HFFc6 (cell line): ENCODE measurements at places on chromosomes 11 and 22. TPM values are rescaled to one million over a fixed set of nuclear protein-coding genes. Genes with fewer than 3 reads are reported as not detected.

DNA sequence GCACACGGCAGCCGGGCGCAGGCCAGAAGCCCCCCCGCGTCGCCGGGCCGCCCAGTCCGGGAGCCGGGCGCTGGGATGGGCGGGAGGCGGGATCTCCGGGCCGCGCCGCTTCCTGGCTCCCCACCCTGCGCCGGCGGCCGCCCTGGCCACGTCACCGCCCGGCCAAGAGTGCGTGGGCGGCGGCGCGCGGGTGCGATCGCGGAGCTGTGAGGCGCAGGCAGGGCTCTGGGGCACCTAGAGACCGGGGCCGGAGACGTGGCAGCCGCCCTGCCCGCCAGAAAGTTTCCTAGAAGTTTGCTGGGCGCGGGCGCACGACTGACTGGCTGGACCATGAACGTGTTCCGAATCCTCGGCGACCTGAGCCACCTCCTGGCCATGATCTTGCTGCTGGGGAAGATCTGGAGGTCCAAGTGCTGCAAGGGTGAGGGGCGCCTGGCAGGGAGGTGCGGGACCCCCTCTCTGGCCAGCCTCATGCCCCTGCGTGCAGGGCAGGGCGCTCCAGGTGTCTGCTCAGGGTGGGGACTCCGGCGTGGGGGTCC, at the start of gene KDELR3:
KDELR3 (plus strand) TSS at position 193 of the 539 bp plus-strand sequence; CDS start at position 331, 138 bp downstream.
- no peaks in the 10 kb centered on the region for H3K36me3 ChIP-seq
- peak within 1 kb of the TSS; percentile 93 for H3K27ac ChIP-seq
- H3K4me1 ChIP-seq = peaks cover 9% of the 10 kb centered on the region
- peaks cover 9% of the 10 kb centered on the region for H3K27me3 ChIP-seq

DNA sequence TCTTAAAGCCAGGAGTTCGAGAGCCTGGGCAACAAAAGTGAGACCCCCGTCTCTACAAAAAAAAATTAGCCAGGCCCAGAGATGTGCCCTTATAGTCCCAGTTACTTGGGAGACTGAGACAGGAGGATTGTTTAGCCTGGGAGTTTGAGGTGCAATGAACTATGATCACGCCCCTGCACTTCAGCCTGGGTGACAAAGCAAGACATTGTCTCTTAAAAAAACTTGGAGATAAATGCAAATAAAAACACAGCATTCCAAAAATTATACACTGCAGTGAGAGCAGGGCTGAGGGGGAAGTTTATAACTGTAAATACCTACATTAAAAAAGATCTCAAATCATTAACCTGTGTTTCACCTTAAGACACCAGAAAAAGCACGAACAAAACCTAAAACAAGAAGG, 22.1 kb downstream of the AP2A2 start:
- no peak for DNase-seq
- H3K27me3 ChIP-seq = no peaks in the 10 kb centered on the region
- no peak overlapping the region for H3K27ac ChIP-seq
- H3K4me1 ChIP-seq = peaks cover 13% of the 10 kb centered on the region
- peaks cover 43% of the 10 kb centered on the region for H3K36me3 ChIP-seq

DNA sequence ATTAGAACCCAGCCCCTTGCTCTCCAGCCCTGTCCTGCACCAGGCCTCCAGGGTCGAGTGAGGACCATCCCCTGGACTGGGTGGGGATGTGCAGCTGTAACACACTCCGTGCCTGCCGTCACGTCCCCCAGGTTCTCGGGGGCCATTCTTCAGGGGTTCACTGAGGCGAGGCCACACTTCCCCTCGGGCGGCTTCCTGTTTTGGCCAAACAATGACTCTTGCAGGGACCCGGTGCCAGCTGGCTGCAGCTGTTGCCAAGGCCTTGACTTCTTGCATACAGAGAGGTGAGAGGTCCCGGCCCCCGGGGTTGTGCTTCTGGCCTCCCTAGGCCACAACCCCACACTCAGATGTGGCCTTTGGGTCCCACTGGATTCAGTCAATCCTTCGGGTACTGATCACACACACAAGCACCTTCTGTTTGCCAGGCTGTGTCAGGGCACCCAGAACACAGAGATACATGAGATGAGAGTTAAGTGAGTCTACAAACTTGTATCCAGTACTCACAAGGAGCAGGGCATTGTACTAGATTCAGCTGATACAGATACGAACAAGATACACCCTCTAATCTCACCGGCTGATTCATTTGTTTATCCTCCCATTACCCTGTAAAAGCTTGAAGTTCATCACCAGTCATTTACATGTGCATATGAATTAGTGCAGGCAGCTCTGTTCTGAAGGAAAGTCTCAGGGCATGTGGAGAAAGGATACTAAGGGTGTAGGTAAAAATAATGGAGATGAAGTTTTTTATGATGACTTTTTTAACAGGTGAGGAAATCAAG, 32.9 kb downstream of the LRRC32 start:
- no peak for DNase-seq
- H3K4me1 ChIP-seq = no peaks in the 10 kb centered on the region
- H3K36me3 ChIP-seq = no peaks in the 10 kb centered on the region

- DNase-seq = no peak
- no peak overlapping the region for H3K27ac ChIP-seq
- no peaks in the 10 kb centered on the region for H3K4me1 ChIP-seq
Observed at GRCh38 chr22:21447694-21448402, 19.3 kb upstream of the TMEM191C start.

DNA sequence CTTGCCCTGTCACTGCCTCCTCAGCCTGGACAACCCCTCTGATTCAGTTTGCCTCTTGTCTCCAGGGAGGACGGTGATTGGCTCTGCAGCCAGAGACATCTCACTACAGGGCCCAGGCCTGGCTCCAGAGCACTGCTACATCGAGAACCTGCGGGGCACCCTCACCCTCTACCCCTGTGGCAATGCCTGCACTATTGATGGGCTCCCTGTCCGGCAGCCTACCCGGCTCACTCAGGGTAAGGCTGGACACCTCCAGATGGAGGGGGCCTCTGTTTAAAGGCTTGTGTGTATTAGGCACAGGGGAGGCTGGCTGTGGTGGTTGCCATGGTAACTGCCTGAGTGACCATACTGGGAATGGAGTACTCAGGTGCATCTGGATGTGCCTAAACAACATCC, 8.6 kb downstream of the PHLDB1 start:
- peaks cover 86% of the 10 kb centered on the region for H3K4me1 ChIP-seq
- no peak for DNase-seq
- peaks cover 3% of the 10 kb centered on the region for H3K27me3 ChIP-seq
- no peak overlapping the region for H3K4me3 ChIP-seq

GRCh38 chr11:110862407-110862806, 150.2 kb upstream of the ARHGAP20 start:
- H3K27ac ChIP-seq = no peak overlapping the region
- H3K27me3 ChIP-seq = peaks cover 4% of the 10 kb centered on the region
- H3K4me1 ChIP-seq = peaks cover 7% of the 10 kb centered on the region
- H3K36me3 ChIP-seq = no peaks in the 10 kb centered on the region
- H3K4me3 ChIP-seq = no peak overlapping the region

Gene RIBC2
- 0.34 and 3.7 TPM in 2 replicates for total RNA-seq

DNA sequence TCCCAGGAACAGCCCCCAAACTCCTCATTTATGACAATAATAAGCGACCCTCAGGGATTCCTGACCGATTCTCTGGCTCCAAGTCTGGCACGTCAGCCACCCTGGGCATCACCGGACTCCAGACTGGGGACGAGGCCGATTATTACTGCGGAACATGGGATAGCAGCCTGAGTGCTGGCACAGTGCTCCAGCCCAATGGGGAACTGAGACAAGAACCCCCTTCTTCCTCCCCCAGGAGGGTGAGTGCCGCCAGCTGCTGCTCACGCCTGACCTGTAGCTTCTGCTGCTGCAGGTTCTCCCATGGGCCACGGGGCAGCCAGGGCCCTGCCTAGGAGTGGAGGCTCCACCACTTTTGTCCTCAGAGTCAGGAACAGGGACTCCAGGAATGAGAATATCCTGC, 78.2 kb downstream of the VPREB1 start:
- H3K27me3 ChIP-seq = peaks cover 2% of the 10 kb centered on the region
- no peaks in the 10 kb centered on the region for H3K4me1 ChIP-seq
- no peak overlapping the region for H3K4me3 ChIP-seq
- no peak for DNase-seq

GRCh38 chr11:130533871-130534270, 85.4 kb downstream of the ADAMTS15 start:
- H3K27ac ChIP-seq = no peak overlapping the region
- peaks cover 9% of the 10 kb centered on the region; the same call in 1 of the 2 replicates for H3K4me1 ChIP-seq
- no peak overlapping the region for H3K4me3 ChIP-seq
- no peaks in the 10 kb centered on the region for H3K36me3 ChIP-seq

GRCh38 chr22:31627223-31627731, 34.7 kb downstream of the PISD start:
- H3K4me3 ChIP-seq = no peak overlapping the region
- peaks cover 34% of the 10 kb centered on the region for H3K4me1 ChIP-seq
- no peak for DNase-seq
- H3K27ac ChIP-seq = no peak overlapping the region; the same call in 1 of the 2 replicates

Gene TEX54
- total RNA-seq = not detected in 3 replicates

- peak; percentile 61 for DNase-seq
- no peak overlapping the region for H3K4me3 ChIP-seq
- H3K4me1 ChIP-seq = peaks cover 12% of the 10 kb centered on the region
- peaks cover 4% of the 10 kb centered on the region; the same call in 1 of the 2 replicates for H3K36me3 ChIP-seq
- H3K27me3 ChIP-seq = peaks cover 3% of the 10 kb centered on the region
Observed at GRCh38 chr11:85941380-85941973, 86.3 kb downstream of the CCDC83 start.
